ENCODE measurements at places on chromosomes 11 and 22.

DNA sequence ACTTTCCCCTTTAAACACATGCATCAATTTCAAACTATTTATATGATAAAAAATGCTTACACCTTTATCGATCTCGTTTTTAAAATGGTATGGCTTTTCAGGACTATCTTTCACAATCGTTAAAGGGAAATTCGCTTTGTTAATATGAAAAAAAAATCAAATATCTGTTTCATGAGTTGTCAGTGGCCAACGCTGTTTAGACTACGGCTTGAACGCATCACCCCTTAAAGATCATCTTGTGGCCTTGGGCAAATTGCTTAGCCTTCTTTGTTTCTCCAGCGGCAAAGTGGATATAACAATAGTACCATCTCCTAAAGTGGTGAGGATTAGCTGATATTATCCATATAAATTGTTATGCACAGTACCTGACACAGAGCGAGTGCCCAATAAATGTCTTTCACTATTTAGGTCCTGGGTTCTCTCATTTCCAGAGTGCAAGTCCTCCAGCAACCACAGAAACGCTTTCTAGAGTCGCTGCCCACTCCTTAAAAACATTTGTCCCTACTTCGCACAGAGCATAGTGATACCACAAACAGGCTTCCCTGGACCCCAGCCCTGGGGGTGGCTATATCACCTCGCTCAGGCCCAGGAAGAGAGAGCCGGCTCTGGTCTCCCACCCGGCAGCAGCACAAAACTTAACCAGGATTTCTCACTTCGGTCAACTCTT lies 904 bp downstream of the SLC35F2 start:
- DNase-seq = no peak

DNA sequence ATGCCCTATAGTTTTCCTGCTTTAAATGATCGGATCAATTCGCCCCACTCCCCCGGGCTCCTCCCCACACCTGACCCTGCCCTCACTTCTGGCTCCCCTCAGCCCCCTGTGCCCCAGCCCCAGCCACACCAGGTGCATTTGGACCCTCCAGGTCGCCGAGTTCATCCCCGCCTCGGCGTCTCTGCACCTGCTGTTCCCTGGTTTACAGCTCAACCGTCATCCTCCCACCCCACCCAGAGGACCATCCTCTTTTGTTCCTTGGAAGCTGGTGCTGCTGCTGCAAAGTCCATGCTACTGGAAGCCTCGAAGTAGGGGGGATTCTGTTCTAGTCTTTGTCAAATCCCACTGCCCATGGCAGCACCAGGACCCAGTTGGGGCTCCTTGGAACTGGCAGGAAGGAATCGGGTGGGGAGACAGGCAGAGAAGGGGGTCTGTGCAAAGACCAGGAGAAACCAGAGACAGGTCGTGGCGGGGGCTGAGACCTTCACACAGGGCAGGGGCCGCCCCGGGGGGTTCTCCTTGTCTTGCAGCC lies 4.5 kb upstream of the MUC5B start:
- DNase-seq = no peak

GRCh38 chr22:49670456-49671330 lies 157.0 kb downstream of the BRD1 start:
- DNase-seq = no peak

- DNase-seq = no peak
Measured at GRCh38 chr11:10474551-10474950, 19.5 kb downstream of the AMPD3 start.

DNA sequence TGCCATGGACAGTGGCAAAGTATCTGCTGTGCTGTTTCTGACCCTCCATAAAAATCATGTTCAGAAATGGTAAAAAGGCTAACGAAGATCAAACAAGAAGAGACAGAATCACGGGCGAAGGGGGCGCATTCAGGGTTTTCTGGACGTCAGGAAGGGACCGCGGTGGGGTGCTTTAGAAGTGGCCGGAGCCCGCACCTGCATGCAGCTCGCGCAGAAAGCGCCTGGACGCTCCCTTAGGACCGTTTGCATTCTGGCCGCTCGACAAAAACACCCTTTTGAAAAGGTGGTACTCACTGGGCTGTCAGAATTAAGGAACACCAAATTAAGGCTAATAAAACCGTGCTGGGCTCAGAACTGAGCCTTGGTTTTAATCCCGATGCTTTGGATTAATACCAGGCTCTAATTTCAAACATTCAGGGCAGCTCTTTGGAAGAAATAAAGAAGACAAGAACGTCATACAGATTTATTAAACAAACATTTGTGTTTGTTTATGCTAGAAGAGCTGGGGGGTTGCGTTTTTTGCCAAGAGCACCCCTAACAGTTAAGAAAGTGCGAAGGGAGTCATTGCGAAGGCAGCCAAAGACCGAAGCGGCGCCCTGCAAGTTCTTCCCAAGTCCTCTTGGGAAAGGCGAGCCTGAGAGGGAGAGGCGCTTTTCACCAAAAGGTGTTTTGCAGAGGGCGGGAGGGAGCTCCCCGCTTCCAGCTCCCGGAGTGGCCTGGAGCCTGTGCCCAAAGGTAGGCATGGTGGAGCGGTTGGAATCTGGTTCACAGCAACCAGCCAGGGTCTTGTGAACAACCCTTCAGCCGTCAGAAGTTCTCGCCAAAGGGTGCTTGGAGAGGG lies 47.7 kb upstream of the DBX1 start:
- DNase-seq = no peak

- DNase-seq = no peak
Measured at GRCh38 chr11:104588970-104589369, 309.3 kb downstream of the CASP12 start.

- DNase-seq = no peak
Measured at GRCh38 chr22:38299770-38300102, 17.5 kb downstream of the CSNK1E start.

DNA sequence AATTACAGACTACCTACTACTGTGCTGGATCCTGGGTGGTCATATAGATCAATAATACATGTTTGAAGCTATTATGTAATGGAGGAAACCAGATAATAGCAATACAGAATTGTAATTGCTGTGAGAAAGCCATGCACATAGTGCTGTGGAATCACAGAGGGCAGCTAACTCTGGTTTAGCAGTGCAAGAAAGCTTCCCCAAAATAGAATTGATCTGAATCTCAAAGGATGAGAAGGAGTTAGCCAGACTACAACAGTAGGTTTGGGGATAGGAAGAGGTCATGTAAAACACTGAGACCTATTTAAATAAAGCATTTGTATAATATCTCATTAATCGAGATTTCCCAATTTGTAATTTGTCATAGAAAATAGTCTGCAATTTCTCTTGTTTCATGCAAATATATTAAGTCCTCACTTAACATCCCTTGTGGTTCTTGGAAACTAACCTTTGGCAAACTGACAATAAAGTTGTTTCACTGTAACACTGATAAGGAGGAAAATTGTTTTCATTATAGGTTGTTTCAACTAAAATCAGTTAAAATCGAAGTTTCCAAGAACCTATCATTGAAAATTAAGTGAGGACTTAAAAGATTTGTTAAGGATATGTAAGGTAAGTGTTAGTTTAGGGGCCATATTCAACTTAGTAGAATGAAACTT lies 7.6 kb downstream of the C11orf58 start:
- no peak for DNase-seq

DNA sequence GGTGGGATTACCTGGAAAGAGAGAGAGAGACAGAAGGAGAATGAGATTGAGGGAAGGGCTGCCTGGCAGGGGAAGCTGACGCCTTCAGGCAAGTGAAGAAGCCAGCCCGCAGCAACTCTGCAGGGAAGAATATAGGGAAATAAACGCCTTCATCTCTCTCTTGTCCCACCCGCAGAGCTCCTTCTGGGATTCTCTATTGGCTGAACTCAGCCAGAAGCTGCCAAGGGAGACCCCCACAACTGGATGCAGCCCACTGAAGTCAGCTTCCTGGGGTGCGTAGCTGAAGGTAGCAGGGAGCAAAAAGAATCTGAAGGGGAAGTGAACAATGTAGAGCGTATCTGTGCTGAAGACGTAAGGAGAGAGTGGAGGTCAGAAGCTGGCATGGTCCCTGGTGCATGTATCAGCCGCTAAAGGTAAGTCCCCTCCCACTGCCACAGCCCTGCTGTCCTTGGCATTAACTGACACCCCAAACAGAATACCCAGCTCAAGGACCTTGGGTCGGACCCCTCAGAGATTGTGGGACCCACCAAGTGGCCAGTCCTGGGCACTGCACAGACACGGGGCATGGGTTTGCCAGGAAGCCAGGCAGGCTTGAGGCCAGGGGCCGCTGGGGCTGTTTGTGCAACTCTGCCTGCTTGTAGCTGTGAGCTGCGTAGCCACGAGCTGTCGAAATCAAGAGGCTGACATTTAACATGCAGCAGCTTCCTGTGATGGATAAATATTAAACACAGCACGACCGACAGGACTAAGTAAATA lies 469.9 kb downstream of the MN1 start:
- DNase-seq = no peak

DNA sequence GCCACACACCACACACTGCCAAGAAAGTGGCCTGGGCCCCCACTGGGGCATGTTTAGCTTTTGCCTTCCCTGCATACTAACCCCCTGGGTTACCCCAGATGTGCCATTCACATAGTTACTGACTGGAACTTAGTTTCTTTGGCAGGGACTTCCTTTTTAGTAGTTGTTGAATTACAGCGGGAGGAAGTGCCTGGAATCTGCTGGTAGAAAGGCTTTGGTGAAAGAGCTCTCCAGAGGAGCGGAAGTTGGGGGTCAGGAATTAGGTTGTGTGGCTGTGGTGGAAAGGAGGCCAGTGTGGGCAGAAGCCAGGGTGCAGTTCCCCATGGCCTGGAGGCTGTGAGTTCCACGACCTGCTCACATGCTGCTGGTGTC lies 69.0 kb downstream of the MED15 start:
- DNase-seq = no peak

DNA sequence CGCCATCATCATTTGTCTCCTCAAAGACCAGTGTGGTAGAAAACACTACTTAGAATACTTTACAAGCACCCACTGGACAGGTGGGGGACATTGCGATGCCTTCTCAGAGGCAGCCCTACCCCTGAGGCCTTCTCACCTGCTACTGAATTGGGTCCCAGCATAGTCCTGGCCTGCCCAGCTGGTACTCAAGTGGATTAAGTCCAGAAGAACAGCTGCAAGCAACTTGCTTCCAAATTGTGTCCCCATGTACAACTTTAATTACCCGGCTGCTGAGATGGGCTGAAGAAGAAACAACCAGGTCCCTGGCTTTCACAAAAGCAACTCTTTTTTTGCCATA lies 12.3 kb downstream of the ABTB2 start:
- no peak for DNase-seq

DNA sequence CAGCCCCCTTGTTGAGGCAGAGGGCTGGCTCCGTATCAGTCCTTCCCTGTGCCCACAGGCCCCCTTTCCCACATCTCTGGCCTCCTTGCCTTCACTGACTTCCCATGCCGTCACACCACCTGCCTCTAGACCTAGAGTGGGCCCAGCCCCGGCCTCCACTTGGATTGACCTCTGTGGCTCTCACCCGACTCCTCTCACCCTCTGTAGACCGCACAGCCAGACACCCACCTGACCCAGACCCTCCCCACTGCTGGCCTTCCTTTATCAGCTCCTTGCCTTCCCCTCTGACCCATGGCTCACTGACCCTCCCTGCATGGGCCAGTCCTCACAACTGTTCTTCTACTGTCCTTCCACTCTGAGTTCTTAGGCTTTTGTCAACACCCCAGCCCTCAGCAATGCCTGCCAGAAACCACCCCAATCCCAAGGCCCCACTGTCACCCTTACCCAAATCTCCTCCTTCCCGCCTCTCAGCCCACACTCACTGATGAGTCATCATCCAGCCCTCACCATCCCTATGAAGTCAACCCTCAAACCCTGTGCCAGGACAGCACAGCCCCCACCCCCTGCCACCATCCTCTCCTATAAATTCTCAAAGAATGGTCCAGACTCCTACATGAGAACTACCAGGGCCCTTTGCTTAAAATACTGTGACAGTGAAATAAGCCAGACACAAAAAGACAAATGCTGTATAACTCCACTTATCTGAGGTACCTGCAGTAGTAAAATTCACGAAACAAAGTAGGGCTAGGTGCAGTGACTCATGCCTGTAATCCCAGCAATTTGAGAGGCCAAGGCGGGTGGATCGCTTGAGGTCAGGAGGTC lies 53.4 kb downstream of the SCGB1A1 start:
- no peak for DNase-seq

DNA sequence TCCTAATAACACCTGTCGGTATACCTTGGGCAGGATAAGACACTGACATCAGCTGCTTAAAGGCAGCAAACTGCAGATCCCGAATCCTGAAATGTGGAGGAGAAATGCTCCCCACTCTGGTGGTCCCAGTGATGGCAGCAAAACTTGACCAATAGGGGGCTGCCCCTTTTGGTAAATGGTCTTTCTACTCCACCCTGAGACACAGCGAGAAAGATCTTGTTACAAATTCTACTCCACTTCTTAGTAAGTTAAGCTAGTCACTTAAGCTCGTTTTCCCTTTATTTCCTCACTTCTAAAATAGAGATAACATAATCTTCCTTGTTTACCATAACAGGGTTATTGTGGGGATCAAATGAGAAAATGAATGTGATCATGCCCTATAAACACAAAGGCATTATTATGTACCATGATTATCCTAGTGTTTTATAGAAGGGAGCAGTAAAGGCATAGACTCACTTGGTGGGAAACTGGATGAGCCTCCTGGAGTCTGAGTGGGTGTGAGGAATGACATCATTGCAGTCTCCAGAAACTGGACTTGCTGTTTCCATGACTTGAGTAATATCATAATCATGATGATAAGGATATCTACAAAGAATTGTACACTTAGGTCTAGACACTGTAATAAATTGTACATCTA lies 50.9 kb downstream of the ENDOD1 start:
- no peak for DNase-seq

- DNase-seq = no peak
Measured at GRCh38 chr11:61155312-61155711, 5.9 kb downstream of the VPS37C start.

GRCh38 chr11:11722861-11723260 lies 101.1 kb upstream of the GALNT18 start:
- DNase-seq = no peak

DNA sequence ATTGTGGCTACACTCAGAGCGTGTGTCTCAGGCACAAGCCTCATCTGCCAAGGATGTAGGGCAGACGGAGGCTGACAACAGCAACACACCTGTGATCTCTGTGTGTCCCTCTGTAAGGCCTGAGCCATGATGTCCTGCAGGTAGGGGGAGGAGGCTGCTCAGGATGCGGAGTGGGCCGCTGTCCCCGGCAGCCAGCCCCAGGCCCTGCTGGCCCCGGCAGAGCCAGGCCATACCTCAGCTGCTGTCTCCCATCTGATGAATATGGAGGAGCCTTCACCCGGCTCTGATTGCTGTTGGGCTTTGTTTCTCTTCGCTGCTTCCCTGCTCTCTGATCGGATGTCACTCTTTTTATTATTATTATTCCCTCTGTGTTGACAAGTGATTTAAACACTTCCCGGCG lies 83.6 kb upstream of the NCAM1 start:
- DNase-seq = no peak

DNA sequence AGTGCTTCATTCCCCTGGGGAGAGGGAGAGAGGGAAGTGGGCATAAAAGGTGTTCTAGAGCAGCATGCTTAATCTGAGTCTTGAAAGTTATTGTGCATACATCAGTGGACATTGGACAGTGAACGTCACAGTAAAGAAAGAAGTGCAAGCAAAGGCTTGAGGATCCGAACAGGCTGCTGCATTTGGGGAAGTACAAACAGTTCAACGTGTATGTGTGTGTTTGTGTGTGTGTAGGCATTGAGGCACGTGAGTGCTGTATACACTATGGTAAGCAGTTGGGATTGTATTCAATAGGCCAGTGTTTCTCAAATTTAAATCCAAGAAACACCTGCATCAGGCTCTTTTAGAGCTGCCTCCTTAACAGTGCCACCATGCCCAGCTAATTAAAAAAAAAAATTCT lies 10.4 kb upstream of the EIF3M start:
- DNase-seq = no peak

- no peak for DNase-seq
Measured at GRCh38 chr11:2742201-2742600, 42.4 kb upstream of the KCNQ1OT1 start.

Measured in prostate gland (tissue), 2 donors.